MG63 (cell line): ENCODE measurements at places on chromosomes 13 and 19. TPM values are rescaled to one million over a fixed set of nuclear protein-coding genes. Genes with fewer than 3 reads are reported as not detected.

The CLDND2 gene
- total RNA-seq, result not detected in 2 replicates

GRCh38 chr13:74070065-74070464, 64.1 kb downstream of the KLF12 start:
- DNase-seq, result no peak

GRCh38 chr19:11737964-11738745, 591 bp downstream of the ZNF823 start:
- peak; percentile 68 for DNase-seq

DNA sequence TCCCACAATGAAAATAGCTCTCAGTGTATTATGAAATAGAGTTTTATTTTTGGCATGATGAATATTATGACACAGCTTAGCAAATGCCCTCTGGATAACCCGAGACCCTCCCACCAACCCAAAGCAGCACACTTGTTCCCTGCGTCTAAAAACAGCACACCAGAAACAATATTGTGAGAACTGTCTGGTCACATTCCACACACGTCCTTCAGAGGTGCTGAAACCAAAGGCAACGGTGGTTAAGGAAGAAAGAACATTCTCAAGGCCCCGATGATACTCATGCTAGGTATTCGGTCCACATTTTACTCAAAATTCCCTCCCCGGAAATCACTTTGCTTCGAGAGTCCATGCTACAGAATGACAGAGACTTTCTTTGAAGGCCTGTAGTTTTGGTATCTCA, 156.7 kb downstream of the SLC7A1 start:
- no peak for DNase-seq

- DNase-seq, result no peak
Observed at GRCh38 chr13:94176561-94176960, 302.9 kb downstream of the DCT start.

DNA sequence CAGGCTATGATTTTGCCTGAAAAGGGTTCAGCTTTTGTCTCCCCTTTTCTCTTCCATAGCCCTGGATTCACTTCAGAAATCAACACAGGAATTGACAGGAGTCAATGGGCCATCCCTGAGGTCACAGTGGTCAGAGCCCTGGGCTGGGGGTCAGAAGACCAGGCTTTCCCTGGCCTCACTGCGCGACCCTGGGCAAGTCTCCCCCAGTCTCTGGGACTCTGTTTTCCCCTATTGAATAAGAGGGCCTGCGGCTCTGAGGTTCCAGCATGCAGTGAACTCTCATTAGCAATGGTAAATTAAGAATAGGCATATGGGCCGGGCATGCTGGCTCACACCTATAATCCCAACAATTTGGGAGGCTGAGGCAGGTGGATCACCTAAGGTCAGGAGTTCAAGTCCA, 30.7 kb upstream of the VSTM2B start:
- no peak for DNase-seq

GRCh38 chr19:15540435-15540834, 32.1 kb downstream of the CYP4F22 start:
- no peak for DNase-seq
